AG08395 (cell line): ENCODE measurements at places on chromosomes 7 and 10.

DNA sequence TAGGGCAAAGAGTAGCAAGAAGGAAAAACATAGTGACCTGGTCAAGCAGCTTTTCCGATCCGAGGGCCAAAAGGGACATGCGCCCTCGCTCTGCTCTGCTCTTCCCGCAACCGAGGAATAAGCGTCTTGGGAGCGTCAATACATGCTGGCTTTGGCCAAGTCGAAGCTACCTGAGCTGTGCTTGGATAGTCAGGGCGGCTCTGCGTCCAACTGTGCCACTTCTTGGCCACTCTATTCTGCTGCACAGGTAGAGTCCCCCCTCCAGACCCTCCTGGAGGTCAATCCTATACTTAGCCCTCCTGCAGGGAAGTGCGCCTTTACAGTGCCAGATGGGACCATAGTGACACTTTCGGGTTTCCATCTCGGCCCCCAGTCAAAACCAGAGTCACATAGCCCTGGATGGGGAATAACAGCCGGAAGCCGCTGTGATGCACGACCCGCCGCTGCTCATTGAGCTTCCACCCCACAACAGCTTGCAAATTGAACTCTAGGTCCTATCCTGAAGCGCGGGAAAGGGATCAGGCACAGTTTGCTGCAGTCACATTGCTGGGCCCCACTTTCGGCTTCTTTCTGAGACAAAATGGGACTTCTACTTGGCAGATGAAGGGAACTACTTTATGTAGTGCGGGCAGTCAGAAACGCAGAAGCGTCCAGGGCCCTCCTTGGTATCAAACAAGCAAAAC is 1.1 kb upstream of the HPSE2 start:
- no peak for DNase-seq

DNA sequence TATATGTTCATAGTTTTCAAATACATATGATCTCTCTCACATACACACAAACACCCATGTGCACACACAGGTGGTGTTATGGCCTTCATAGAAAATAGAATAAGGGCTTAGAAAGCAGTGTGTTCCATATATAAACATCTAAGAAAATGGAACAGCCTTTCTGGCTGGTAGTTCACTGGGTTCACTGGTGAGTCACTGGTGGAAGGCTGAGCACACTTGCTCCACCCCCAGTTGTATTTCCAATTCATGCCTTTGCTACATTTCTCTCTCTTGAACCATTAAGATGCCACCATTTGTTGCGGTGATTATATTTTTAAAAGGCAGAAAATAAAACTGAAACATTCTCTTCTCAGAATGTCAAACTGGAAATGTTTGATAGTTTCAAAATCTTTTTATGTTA is 252.1 kb downstream of the GLI3 start:
- peak; percentile 74 for DNase-seq

- no peak for DNase-seq
These were observed 349.6 kb downstream of the TFEC start for GRCh38 chr7:115680921-115681320.

DNA sequence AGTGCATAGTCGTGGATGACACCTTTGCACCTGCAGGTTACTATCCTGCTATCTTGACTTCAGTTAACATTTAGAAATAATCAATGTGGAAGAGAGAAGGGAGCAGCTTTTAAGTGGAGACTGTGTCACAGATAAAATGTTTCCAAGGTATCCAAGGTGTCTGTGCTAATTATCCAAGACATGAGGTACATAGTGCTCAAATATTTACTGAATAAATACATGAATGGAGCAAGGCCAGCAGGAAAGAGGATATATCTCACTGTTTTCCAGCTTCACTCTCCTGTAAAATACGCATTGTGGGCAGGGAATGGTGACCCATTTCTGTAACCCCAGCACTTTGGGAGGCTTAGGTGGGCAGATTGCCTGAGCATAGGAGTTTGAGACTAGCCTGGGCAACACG is 552.4 kb downstream of the PHTF2 start:
- DNase-seq, result no peak

DNA sequence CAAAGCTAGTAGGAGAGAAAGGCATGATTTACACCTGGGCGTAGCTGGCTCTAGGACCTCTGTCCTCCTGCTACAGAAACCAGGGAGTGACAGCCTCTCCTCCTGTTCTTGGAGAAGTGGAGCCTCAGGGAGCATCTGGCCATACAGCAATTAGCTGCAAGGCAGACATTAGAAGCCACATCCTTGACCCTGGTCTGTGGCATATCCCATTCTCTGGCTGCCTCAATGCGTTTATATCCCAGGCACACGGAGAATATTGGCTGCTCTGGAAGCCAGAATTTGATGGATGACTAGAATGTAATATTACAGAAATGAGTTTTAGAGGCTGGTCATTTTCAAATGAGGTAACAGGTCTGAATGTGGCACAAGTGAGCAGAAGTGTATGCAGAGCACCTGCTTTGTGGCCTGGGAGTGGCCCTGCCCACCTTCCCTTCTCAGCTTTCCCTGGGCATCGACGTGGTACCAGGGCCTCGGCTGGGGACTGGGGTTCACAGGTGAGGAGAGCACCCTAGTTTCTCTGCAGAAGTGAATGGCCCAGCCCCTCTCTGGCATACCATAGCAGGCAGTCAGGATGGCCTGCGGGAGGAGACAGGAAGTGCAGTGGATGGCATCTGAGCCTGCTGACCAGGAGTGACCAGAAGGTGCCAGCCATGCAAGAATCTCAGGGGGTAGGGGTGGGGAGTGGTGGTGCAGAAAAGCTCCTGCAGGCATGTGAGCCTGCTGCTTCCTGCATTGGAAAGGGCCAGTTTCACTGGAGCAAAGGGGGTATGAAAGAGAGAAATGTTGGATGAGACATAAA is 367.2 kb upstream of the ZNF32 start:
- DNase-seq, result no peak

DNA sequence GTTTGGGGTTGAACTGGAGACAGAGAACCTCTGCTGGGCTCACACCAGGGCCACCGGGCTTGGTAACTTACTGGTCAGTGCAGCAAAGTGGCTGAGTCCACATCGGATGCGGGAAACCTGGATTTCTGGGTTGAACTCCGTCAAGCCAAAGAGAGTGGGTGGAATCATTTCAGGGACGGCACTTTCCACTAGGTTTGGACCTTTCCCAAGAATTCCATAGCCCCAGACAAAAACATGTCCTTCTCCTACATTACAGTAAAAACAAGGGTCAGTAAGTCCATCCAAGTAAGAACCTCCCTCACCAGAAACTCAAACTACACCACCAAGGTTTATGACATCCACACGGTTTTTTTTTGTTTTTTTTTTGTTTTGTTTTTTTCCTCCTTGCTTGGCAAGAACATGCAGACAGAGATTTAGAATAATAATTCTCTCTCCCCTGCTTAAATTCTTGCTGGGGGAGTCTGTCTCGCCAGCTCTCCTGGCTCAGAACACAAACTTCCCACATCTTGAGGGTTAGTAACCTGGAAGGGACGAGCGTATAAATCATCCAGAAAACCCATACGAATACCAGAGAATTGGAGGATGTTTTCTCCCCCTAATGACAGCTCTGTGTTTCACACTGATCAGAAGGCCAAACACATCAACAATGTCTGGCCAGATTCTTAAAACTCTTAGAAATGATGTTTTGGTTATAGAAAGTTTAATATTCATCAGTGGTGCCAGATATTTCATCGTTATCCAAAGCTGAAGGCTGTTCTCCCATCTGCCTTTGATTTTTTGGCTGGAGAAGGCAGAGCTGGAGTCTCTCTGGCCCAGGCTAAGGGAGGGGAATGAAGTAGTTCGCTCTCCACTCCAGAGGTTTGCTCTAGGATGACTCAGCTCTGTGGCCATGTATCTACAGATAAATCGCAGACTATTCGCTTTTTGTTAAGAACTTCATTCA is 17.5 kb downstream of the RCC1L start:
- peak; percentile 89 for DNase-seq

GRCh38 chr10:28975891-28976531 is 298.7 kb downstream of the BAMBI start:
- DNase-seq, result no peak
